ENCODE measurements at places on chromosomes 2 and 18. TPM values are rescaled to one million over a fixed set of nuclear protein-coding genes. Genes with fewer than 3 reads are reported as not detected.

DNA sequence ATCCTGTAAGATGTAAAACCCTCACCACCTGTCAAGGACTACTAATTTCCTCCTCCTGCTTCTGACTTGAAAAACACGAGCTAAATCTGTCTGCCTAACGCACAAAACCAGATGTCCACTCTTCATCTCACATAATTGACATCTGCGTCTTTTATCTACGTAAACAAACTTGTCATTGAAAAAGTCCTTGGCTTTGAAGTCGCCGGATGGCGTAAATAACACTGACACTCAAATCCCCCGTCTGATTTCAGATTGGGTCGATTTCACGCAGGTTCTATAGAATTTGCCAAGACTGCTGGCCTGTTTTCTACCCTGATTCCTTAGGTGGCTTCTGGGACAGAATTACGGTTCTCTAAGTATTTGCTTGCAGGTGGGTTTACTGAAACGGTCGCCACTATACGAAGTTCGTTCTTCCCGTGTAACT, 539 bp upstream of the MOB4 start:
- H3K36me3 ChIP-seq, result no peaks in the 10 kb centered on the region
- H3K27me3 ChIP-seq, result no peaks in the 10 kb centered on the region
- peak overlapping the region; percentile 87 for H3K4me3 ChIP-seq
- peaks cover 33% of the 10 kb centered on the region for H3K4me1 ChIP-seq

GRCh38 chr2:70703900-70704549, 64.0 kb downstream of the ADD2 start:
- DNase-seq, result no peak
- H3K4me1 ChIP-seq, result no peaks in the 10 kb centered on the region
- H3K4me3 ChIP-seq, result no peak overlapping the region
- H3K27me3 ChIP-seq, result no peaks in the 10 kb centered on the region
- no peaks in the 10 kb centered on the region for H3K36me3 ChIP-seq
- no peak overlapping the region for H3K27ac ChIP-seq

DNA sequence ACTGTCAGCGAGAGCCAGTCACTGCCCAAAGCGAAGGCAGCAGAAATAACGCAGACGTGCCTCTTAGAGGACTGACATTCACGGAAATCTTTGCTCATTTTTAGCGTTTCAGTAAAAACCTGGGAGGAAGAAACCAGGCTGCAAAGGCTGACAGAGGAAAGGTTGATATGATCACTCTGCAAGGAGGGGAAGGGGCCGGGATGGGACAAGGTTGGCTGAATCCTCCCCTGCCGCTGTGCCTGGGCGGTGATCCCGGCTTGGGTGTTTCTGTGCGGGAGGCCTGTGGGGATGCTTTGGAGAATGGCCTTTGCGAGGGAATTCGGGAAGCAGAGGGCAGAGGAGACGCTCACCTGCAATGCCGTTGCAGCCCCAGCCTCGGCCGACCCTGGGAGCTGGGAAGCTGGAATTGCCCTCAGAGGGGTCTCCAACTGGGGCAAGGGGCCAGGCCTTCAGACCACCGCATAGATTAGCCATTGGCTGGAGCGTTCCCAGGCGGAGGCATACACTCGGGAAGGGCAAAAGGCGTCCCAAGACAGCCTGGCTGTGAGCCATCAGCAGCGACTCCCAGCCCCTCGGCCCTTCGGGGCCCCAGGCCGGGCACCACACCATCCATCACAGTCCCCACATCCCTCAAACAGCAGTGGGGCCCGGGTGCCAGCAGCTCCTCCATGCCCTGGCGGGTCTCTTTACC, 111.7 kb upstream of the GPC1 start:
- no peaks in the 10 kb centered on the region for H3K27me3 ChIP-seq
- no peak overlapping the region for H3K27ac ChIP-seq
- H3K4me1 ChIP-seq, result peaks cover 9% of the 10 kb centered on the region
- DNase-seq, result no peak
- H3K36me3 ChIP-seq, result no peaks in the 10 kb centered on the region

Gene HAAO
- 0.78 TPM for total RNA-seq

Gene IWS1
- 54.2 TPM for total RNA-seq

All from psoas muscle (tissue), 8 donors.